ENCODE measurements at places on chromosomes 4 and X.

GRCh38 chr4:54101190-54102041, 1.5 kb downstream of the GSX2 start:
- no peak for DNase-seq

GRCh38 chrX:143615851-143616250, 20.1 kb downstream of the SLITRK4 start:
- no peak for DNase-seq

DNA sequence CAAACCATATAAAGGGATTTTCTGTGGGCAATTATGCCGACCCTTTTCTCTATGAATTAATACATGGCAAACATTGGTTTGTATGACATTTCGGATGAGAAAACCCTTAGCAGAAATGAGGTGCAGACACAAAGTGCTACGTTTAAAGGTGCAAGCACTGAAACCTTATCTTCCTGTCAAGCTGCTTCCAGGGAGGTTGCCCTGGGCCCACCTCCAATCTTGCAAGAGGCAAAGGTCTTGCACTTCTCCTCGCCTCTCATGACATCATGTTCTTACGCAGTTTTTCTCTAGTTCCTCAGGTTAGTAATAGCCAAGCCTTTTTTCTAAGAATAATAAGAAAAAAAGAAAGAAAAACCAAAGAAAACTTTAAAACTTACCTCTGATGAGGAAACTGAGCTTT, 220.1 kb downstream of the DHX15 start:
- no peak for DNase-seq

- DNase-seq, result peak; percentile 38
These were observed 18.4 kb downstream of the MAGEB17 start for GRCh38 chrX:16185725-16186136.

- DNase-seq, result peak; percentile 67
These were observed 51.0 kb upstream of the NHSL2 start for GRCh38 chrX:71859637-71860036.

GRCh38 chr4:27648416-27648815, 787.8 kb downstream of the STIM2 start:
- no peak for DNase-seq

- DNase-seq, result no peak
These were observed 125.9 kb downstream of the AMELX start for GRCh38 chrX:11419102-11419501.

GRCh38 chr4:180953572-180953971, 1289.6 kb upstream of the TENM3 start:
- DNase-seq, result no peak

DNA sequence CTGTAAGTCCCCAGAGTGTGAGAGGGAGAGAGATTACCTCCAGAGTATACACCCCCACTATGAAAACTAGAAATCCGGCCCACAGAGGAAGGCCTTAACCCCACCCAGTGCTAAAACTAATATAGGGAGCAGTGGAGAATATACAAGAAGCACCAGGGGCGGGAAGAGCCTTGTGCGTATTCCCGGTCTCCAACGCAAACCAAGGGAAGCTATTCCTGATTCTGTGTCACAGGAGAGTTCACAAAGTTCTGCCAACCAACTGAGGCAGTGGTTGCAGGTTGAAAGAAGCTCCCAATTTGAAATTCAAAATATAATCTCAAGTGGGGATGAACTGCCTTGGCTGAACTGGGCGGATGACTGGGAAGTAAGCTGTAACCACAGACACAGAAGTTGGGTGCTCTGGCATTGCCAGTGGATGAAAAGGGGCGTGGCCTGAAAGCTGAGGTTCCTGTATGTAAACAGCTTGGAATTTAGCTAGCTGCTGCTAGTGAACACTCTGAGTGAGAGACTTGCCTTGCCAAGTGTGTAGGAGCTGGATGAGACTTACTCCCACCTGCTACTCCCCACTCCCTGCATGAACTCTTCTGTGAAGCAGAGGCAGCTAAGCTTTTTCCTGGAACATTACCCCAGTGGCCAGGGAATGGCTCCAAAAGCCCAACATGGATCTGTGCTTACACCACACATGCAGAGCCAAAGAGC, 32.7 kb downstream of the ELF2 start:
- peak; percentile 49 for DNase-seq

GRCh38 chrX:121921258-121921657, 873.8 kb downstream of the GLUD2 start:
- no peak for DNase-seq

DNA sequence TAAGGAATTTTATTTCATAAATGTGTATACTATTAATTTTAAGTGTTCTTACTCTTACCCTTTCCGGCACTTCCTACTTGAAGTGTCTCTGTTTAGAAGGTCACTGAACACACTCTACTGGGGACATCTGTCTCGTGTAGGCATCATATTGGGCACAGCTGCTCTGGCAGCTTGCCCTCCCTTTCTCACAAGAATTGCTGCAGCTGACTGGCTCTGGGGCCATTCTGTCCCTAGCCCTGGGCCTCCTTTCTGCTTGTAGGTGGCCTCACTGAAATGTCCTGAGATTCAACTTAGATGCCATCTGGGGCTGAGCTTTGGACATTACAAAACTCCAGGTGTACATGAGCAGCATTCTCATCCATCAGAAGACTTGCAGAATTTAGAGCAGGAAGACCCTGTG, 49.6 kb downstream of the SMAD1 start:
- no peak for DNase-seq

GRCh38 chr4:87500092-87500462, 29.1 kb downstream of the SPARCL1 start:
- DNase-seq, result no peak

DNA sequence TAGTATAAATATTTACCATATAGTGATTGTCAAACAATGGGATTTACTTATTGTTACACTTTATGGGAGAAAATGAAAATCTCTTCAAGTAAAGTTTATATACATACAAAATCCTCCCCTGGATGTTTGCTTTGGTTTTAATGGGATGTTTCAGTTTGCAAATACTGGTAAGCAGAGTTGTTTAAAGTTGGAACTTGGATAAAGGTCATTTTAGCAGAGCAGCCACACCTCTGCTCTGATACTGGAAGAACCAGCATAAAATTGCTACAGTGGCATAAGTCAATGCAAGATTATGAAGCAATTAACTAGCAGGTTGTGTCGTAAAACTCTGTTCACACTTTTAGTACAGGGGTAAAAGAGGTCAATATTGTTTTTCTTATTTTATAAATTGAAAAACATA, 101.2 kb downstream of the TRAPPC11 start:
- DNase-seq, result no peak

All from adipocyte (in vitro differentiated cells).